ENCODE measurements at places on chromosomes 3 and 15.

- DNase-seq: no peak
These were observed 27.5 kb upstream of the THRB start for GRCh38 chr3:24522146-24522579.

DNA sequence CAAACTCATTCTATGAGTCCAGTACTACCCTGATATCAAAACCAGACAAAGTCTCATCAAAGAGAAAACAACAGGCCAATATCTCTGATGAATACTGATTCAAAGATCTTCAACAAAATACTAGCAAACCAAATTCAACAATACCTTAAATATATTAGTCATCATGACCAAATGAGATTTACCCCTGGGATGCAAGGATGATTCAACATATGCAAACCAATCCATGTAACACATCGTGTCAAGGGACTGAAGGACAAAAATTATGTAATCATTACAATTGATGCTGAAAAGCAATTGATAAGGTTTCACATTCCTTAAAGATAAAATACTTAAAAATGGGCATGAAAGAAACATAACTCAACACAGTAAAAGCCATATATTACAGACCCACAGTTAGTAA lies 1476.9 kb downstream of the SI start:
- no peak for DNase-seq

GRCh38 chr15:89199746-89200145 lies 21.6 kb downstream of the RLBP1 start:
- DNase-seq: no peak

GRCh38 chr3:133466531-133467386 lies 66.9 kb downstream of the BFSP2 start:
- no peak for DNase-seq

DNA sequence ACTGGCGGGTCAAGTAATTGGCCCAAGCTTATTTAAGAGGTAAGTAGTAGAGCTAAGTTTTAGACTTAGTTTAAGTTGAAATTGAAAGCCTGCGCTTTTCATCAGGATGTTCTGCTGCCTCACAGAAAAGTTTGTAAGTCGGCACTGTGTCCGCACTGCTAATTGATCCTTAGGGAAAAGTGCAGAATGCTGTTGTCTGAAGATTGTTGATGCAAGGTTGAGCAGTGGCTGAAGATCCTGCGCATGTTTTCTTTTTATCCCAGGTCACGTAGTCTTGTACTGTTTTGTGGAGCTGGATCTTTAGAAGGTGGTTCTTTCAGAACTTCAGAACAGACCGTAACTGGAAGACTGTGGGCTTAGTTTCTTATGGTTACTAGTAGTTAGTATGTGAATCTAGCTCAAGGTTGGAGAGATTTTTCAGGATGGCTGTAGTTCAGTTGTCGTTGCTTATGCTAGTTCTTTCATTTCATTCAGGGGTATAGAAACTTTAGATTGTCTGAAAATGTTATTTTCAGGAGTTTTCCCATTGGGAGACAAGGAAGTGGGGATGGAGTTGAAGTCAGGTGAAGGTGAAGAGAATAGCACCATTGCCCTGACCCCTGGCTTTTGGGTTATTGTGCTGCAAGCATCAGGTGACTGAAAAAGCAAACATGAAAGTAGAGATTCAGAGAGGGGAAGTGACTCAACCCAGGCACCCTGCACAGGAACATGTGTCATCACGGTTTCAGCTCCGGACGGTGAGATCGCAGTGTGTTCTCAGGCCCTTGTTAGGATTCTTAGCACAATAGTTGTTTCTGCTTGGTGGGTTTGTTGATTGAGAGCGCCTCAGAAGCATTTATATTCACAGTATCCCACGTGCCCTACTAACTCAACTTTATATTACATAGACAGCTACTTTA lies 32.8 kb downstream of the AKAP13 start:
- DNase-seq: peak; percentile 45

DNA sequence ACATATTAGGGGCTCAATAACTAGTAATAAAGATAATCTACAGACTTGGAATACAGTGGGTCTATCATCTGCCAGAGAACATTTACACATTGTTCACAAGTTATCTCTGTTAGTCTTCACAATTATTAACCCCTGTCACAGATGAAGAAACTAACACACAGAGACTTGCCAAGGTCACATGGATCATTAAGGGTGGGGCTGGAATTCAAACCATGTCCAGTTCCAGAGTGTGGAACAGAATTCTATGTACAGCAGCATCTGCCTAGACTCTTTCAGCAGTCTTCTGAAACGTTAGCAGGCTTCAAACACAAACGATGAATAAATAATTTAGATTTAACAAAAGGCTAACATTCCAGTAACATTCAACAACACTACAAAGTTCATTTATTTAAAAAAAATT lies 673.9 kb upstream of the NR2F2 start:
- no peak for DNase-seq

GRCh38 chr3:120013481-120013880 lies 80.8 kb downstream of the GSK3B start:
- no peak for DNase-seq

DNA sequence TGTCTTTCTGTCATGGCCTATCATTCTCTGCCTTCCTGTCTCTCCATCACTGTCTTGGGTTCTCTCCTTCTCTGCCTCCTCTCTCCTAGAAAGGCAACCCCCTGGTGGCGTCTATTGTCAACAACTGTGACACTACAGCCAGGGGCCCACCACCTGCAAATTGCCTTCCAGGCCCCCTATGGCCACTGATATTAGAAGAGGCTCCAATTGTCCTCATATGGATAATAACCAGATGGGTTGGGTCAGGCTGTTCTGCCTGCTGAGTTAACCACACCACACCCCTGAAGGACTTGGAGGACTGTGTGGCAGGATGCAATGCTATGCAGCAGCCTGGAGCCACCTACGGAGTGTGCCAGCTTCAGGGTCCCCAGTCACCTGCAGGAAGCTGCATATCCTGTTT lies 665.0 kb downstream of the NTRK3 start:
- DNase-seq: no peak

GRCh38 chr15:87939848-87940457 lies 316.6 kb downstream of the NTRK3 start:
- DNase-seq: no peak

All from stimulated activated CD8-positive, alpha-beta memory T cell treated with anti-CD3 and anti-CD28 coated beads, Interleukin-7, amount 100 ng/mL, for 1 hour (primary cell).